Posterior cingulate gyrus (tissue), 11 donors: ENCODE measurements at places on chromosomes 2 and 18.
A peak's percentile ranks its signal among the peaks of the same experiment; 100 is the strongest.

- peak; percentile 82 for DNase-seq
Observed at GRCh38 chr18:21955757-21956652, 213.4 kb upstream of the GATA6 start.

- DNase-seq = no peak
Observed at GRCh38 chr2:209946539-209946938, 55.9 kb upstream of the RPE start.

GRCh38 chr2:26651470-26651771 is 10.3 kb upstream of the CIB4 start:
- DNase-seq = no peak

DNA sequence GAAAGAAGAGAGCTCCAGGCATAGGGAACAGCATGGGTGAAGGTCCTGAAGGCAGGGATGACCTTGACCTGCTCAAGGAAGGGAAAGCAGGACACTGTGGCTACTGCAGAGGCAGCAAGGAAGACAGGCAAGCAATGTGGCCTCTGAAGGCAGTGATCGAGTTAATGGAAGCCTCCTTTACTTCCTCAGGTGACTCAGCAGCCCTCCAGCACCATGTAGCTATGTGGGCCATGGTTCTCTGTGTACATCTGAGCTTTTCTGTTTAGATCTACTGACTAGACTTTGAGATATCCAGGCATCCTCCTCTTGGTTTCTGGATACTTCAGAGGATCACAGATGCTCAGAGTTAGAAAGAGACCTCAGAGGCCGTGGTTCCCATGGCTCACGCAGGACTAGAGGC is 107.3 kb upstream of the PID1 start:
- no peak for DNase-seq

DNA sequence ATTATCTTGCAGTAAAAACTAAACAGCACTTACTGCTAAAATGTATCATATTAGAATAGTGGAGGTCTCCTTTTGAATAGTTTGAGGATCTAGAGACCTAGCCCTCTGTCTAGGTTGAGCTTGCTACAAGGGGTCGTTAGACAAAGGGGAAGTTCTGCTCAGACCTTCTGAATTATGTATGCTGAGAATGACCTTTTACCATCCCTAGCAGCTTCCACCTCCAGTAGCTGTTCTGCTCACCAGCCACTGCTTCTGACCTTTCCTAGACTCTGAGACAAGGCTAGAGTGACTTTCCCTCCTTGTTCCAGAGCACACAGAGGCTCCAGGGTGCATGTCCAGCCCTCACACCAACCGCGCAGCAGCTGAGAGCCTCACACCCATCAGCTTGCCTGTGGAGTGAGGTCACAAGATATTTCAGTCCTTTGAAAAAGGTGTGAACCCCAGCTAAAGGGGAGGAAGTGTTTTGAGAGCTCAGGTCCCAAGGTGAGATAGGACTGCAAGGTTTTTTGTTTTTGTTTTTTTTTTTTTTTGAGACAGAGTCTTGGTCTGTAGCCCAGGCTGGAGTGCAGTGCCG is 289.3 kb upstream of the TNP1 start:
- DNase-seq = no peak

DNA sequence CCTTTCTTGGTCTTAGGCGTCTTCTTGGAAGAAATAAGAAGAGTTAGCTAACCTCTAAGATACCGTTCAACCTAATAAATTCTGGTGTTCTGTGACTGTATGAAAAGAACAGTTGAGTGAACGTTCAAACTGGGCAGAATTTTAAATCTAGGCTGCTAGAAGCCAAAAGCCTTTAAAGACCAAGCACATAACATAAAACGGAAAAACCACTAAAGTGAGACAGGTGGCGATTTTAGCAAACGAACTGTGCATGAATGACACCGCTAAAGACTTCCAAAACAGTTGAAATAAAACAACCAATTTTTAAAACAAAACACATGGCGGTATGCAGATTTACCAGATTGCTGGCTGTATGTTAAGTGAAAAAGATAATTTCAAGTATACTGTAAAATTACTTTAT is 73.1 kb downstream of the GALNT13 start:
- no peak for DNase-seq

DNA sequence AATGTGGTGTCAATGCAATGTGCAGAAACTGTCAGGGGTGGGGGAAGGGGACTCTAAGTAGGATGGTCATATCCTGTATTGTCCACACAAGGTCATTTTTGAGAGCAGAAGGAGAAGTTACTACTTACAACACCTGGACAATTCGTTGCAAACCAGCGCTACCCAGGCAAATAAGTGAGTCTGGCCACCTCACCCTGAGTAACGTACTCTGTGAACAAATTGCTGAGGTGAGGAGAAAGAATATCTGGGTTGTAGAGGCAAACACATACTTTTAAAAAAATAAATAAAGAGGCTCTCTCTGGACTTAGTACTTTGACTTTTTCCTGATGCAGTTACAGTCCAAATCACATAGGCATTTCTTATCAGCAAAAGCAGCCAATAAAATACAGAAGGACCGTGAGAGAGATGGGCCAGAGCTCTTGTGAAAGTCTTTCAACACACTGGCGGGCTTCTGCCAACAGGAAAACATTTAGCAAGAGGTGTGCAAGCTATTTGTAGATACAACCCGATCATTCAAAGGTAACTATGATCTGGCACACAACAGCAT is 268.2 kb upstream of the ID2 start:
- no peak for DNase-seq

GRCh38 chr2:100856732-100857131 is 36.8 kb downstream of the NPAS2 start:
- no peak for DNase-seq

DNA sequence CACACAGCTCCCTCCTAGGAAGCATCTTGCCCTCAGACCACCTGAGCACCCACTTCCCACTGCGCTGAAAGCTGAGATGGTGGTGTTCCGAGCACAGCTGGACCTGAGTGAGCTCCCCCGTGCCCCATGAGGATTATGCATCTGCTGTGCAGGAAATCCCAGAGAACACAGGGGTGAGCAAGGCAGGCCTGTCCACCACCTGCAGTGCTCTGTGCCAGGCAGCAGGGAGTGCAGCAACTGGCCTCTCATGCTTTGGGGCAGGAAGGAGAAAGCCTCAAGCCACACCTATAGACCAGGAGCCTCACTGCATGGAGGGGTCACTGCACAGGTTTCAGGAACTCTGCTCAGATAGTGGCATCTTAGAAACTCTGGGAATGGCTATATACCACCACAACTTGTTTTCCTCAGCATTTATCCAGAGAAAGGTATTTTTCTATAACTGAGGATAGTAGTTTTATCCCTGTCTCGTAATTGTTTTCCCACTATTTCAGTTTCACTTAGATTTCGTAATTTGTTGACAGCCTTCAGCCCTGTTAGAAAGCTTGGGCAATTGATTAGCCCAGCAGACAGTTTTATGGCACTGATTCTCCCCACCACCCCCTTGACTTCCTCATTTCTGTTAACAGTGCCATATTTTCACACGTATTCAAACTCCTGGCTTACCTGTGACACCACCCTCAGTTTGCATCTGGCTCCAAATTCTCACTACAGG is 144.3 kb upstream of the DAPL1 start:
- no peak for DNase-seq

DNA sequence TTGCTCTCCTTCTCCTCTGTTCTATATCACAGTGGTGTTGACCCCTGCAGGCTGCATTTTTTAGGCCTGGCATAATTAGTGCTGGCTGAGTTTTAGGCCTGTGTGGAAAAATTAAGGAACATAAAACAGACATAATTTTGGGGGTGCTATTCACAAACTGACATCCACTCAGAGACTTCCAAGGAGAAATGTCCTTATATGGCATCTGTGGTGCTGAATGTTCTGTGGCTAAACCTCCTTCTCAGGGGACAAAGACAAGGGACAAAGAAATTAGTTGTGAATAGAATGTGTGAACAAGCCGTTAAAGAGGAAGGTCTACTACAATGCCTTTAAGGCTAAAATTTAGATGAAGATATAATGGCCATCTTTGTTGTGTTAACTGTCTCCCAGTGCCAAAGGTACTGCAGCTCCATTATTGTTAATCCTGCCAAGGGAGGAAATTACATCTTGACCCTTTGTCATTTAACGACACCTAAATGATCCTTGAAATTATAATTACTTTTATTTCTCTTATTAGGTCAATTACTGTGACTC is 870.0 kb upstream of the CHAC2 start:
- no peak for DNase-seq

GRCh38 chr2:231816327-231817026 is 30.2 kb downstream of the COPS7B start:
- no peak for DNase-seq

- peak; percentile 48 for DNase-seq
Observed at GRCh38 chr2:110101280-110101844, 14.3 kb downstream of the MALL start.

DNA sequence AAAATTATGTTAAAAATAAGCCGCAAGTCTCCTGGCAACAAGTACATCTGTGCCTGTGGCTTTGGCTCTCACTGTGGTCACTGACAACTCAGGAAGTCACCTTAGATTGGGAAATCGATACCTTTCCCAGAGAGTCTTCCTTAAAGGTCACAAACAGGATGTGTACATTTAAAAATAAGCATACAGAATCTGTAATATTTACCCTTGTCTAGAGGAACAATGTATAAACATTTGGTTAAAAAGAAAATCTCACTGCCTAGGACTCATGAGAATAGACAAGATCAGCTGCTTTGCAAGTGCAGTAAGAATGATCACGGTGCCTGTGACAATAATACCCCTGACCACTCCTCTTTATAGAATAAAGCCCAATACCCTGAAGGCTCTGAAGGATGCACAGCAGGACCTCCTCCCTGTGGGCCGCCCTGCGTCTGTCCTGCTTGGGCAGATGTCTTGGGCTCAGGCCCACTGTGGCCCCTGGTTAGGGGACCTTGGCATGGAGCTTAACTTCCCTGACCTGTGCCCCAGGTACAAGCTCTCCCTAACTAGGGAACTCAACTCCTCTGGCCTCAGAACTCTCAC is 98.0 kb upstream of the MGAT4A start:
- no peak for DNase-seq

- DNase-seq = no peak
Observed at GRCh38 chr2:98093611-98094010, 6.6 kb downstream of the VWA3B start.

- DNase-seq = no peak
Observed at GRCh38 chr2:86035376-86035882, 70.3 kb downstream of the POLR1A start.

- no peak for DNase-seq
Observed at GRCh38 chr2:177554365-177554764, 161.8 kb downstream of the AGPS start.

DNA sequence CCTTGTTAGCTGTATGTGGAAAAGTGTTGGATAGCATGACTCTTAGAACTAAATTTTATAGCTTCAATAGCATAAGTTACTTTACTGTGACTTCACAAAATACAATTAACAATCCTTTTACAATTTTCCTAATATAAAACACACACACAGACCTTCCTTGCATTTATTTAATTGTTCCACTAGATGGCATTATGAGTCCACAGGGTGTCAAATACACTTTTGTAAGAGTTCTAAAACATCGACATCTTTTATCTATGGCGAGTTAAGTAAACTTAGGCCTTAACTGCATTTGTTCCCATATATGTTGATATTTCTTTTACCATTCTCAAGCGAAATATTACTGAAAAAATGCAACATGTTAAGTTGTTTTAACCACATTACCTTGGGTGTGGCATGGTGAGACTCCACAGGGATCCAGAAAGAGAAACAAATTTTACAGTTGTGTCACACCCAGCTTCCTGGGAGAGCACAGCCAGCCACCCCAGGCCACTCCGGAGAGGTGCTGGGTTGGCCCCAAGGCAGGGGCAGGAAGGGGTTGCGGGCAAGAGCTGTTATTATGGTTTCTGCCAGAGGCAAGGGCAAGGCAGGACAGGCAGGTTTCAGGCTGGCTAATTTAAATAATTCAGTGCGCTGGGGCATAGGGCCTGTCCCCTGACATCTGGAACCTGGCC is 312.4 kb upstream of the MC4R start:
- peak; percentile 62 for DNase-seq

GRCh38 chr2:36561237-36561944 is 36.6 kb downstream of the FEZ2 start:
- DNase-seq = no peak
